ENCODE measurements at places on chromosomes 5 and 9.

GRCh38 chr5:167945542-167946384, 345.7 kb upstream of the WWC1 start:
- DNase-seq = no peak

DNA sequence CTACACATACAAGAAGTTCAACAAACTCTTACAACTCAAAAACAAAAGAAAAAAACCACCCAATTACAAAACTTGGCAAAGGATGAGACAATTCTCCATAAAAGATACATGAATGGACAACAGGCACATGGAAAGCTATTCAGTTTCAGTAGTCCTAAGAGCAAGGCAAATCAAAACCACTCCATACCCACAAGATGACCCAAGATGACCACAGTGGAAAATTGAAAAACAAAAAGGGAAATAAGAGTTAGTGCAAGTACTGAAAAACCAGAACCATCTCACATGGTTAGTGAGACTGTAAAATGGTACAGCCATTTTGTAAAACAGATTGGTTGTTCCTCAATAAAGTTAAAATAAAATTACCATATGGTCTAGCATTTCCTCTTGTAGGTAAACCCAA, 287.1 kb upstream of the CDH9 start:
- DNase-seq = no peak

DNA sequence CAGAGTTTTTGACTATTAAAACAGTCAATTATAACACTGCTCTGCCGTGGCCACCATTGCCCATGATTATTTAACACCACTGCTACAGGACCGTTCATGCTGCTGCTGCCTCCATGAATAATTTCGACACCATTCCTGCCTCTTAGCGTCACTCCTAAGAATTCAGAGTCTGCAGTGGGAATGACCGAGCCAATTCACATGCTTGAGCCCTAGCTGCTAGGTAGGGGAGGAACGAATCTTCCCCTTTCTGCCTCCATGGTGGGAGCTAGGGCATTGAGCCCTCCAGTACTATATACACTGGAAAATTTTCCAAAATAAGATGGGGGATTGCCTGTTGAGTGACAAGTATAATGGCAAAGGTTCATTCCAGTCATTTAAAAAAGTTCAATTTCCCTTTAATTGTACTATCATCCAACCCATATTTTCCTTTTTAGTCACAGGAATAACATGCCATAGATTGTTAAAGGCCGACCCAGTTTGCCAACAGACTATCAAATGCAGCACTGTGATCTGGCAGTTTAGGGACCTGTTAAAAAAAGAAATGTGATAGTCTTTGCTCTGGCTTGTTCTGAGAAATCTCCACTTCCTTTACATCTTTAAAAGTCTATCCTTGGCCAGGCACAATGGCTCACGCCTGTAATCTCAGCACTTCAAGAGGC, 13.5 kb upstream of the B4GALT1 start:
- DNase-seq = no peak

DNA sequence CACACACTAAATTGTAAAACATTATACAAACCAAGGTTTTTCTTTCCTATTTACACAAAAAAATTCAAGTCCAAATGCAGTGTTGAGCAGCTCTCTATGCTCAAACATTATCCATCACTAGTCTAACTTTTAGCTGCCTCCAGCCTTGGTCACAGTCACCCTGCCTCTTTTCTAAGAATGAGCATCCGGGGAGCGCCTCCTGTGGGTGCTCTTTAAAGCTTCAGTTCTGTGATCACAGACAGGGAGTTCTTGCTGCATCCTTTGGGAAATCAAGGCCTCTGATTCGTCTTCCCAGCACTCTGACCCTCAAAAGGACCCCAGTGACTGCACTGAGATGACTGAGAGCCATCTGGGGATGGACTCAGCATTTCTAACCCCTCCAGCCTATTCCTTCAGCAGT, 289.6 kb downstream of the SEC61B start:
- no peak for DNase-seq

GRCh38 chr9:5976674-5977397, 38.6 kb downstream of the RANBP6 start:
- DNase-seq = no peak

All from left lung (tissue), 14 donors.